ENCODE measurements at places on chromosomes 7 and 10. TPM values are rescaled to one million over a fixed set of nuclear protein-coding genes. Genes with fewer than 3 reads are reported as not detected.

GIMAP5 gene
- 55.0 TPM for total RNA-seq

MMP21 gene
- not detected for total RNA-seq

CYP2C9 gene
- total RNA-seq: not detected

CLRN3 gene
- total RNA-seq: not detected

PIP gene
- not detected for total RNA-seq

ANKRD61 gene
- total RNA-seq: not detected

SFRP4 gene
- total RNA-seq: 81.6 TPM

CNNM2 gene
- total RNA-seq: 24.5 TPM

CHN2 gene
- total RNA-seq: 44.7 TPM

PRKG1 gene
- total RNA-seq: 145 TPM

NANOS1 gene
- total RNA-seq: 5.4 TPM

- no peak for DNase-seq
- H3K27ac ChIP-seq: no peak overlapping the region
These were observed 30.8 kb upstream of the EIF4H start for GRCh38 chr7:74143383-74143782.

GRCh38 chr7:142508251-142508650 lies 241.0 kb upstream of the PRSS1 start:
- no peak overlapping the region for H3K4me3 ChIP-seq
- no peaks in the 10 kb centered on the region for H3K27me3 ChIP-seq
- no peaks in the 10 kb centered on the region for H3K4me1 ChIP-seq
- no peak overlapping the region for H3K27ac ChIP-seq
- no peak for DNase-seq

DNA sequence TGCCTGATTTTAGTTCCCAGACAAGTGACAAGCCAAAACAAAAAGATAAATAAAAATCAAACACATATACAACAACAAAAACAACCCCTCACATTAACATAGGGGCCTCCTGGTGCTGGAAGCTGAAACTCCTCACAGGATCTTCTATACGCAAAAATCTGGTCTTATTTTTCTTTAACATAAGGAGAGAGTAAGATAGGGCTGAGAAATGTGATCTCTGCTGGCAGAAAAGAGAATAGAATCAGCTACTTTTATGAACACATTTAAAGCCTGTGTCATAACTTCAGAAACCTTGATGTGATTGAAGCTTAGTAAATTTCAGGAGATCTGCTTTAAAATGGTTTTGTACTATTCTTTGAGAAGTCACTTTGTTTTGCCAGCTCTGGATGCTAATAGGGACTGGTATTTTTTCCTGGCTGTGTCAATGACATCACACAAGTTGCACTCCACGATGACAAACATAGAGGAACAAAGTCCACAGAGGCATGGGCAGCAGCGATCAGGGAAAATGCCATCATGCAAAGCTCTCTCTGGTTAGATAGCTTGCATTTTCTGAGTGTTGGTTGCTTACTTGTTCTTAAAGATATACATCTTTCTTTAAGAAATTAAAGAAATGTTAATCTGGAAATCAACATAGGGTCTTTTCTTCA lies 176.6 kb upstream of the SP4 start:
- H3K27ac ChIP-seq: no peak overlapping the region
- no peaks in the 10 kb centered on the region for H3K4me1 ChIP-seq

DNA sequence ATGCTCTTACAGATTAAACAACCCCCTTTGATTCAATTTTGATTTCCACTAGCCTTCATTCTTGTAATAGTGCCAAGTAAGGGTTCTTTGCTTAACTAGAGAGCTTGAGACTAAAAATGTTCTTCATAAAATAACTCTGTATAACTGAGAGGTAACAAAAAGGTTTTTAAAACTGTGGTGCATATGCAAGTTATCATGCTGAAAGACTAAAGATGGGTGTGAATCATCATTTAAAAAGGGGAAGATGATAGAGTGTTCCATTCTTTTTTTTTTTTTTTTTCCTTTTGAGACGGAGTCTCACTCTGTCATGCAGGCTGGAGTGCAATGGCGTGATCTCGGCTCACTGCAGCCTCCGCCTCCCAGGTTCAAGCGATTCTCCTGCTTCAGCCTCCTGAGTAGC lies 11.1 kb downstream of the MDFIC start:
- DNase-seq: no peak
- H3K36me3 ChIP-seq: no peaks in the 10 kb centered on the region
- no peak overlapping the region for H3K4me3 ChIP-seq
- no peaks in the 10 kb centered on the region for H3K27me3 ChIP-seq
- H3K27ac ChIP-seq: no peak overlapping the region
- peaks cover 46% of the 10 kb centered on the region for H3K4me1 ChIP-seq

GRCh38 chr7:16616542-16616941 lies 29.0 kb downstream of the ANKMY2 start:
- no peak overlapping the region for H3K4me3 ChIP-seq
- no peak for DNase-seq
- H3K4me1 ChIP-seq: no peaks in the 10 kb centered on the region
- no peak overlapping the region for H3K27ac ChIP-seq

- no peak for DNase-seq
- no peak overlapping the region for H3K27ac ChIP-seq
- no peaks in the 10 kb centered on the region for H3K27me3 ChIP-seq
- no peak overlapping the region for H3K4me3 ChIP-seq
- no peaks in the 10 kb centered on the region for H3K36me3 ChIP-seq
These were observed 114.1 kb upstream of the SORCS3 start for GRCh38 chr10:104527013-104527412.

DNA sequence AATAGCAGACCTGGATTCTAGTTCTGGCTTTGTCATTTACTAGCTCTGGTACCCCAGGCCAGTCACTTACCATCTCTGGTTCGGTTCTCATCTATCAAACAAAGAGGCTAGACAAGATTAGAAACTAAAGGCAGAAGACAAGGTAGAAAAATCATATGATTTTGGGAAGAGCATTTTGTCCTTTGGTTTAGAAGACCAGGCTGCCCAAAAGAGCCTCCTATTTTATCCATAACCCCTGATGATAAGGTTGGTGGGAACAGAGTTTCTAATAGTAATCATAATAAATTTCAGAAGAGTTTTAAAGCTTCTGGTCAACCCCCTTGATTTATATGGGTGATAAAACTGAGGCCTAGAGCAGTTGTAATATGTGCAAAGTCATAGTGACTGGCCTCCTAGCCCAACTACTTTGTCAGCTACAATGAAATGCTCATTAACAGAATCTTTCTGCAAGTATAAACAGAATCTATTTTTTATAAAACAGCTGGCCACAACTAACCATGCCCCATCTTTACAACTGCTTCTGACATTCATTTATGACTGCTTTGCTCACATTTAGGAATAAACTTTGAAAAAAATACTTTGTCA lies 23.4 kb downstream of the COX15 start:
- no peak overlapping the region for H3K4me3 ChIP-seq
- H3K27ac ChIP-seq: no peak overlapping the region
- peaks cover 16% of the 10 kb centered on the region for H3K36me3 ChIP-seq
- no peaks in the 10 kb centered on the region for H3K27me3 ChIP-seq
- H3K4me1 ChIP-seq: no peaks in the 10 kb centered on the region

DNA sequence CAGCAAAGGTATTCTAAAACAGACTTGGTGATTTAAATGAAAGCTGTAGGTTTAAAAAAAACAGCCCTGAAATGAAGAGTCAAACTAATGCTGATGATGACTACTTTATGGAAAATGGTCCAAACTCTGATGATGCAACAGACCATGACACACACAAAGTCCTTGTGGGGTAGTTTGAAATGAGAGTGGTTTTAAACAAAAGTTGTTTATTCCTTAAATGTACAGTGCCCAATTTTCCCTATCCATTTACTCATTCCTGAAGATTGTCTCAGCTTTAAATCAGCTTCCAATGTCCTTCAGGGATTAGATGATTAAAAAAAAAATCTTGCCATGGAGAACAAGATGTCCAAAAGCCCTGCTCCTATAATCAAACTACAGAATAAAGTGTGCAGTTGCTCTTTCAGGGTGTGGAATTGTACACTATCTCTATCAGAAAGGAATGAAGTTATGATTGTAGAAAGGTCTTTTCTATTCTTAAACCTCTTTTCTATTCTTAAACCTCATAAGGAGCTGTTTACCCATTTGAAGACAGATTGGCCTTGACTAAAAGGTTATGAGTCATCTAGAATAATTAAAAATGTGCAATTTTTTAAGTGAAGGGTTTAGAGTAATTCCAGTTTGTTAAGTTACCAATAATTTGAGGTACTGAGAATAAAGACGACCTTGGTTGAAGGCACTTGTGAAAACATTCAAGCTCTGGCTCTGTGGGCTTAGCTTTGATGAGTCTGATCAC lies 70.2 kb upstream of the ITGA8 start:
- no peak overlapping the region for H3K4me3 ChIP-seq
- peak overlapping the region; percentile 94 for H3K27ac ChIP-seq
- H3K36me3 ChIP-seq: no peaks in the 10 kb centered on the region
- no peaks in the 10 kb centered on the region for H3K27me3 ChIP-seq
- peaks cover 51% of the 10 kb centered on the region for H3K4me1 ChIP-seq

- H3K36me3 ChIP-seq: no peaks in the 10 kb centered on the region
- no peak overlapping the region for H3K4me3 ChIP-seq
- no peak overlapping the region for H3K27ac ChIP-seq
- DNase-seq: no peak
- H3K4me1 ChIP-seq: no peaks in the 10 kb centered on the region
- no peaks in the 10 kb centered on the region for H3K27me3 ChIP-seq
These were observed 195.0 kb downstream of the RELN start for GRCh38 chr7:103794424-103794823.

- H3K36me3 ChIP-seq: peaks cover 3% of the 10 kb centered on the region
- peak overlapping the region; percentile 68 for H3K27ac ChIP-seq
- H3K4me1 ChIP-seq: peaks cover 16% of the 10 kb centered on the region
- H3K27me3 ChIP-seq: no peaks in the 10 kb centered on the region
- no peak overlapping the region for H3K4me3 ChIP-seq
- DNase-seq: no peak
These were observed 151.8 kb downstream of the WNT2 start for GRCh38 chr7:117171106-117171505.

- H3K27ac ChIP-seq: no peak overlapping the region
- peak overlapping the region; percentile 83 for H3K4me3 ChIP-seq
- H3K27me3 ChIP-seq: no peaks in the 10 kb centered on the region
These were observed 581 bp downstream of the PTPRZ1 start for GRCh38 chr7:121873289-121874194.

- no peaks in the 10 kb centered on the region for H3K36me3 ChIP-seq
- no peak overlapping the region for H3K4me3 ChIP-seq
- H3K27ac ChIP-seq: no peak overlapping the region
These were observed 171.9 kb downstream of the OTUD1 start for GRCh38 chr10:23610626-23611307.

GRCh38 chr10:7832060-7832459 lies 13.8 kb downstream of the TAF3 start:
- H3K4me3 ChIP-seq: no peak overlapping the region
- no peaks in the 10 kb centered on the region for H3K36me3 ChIP-seq
- no peak for DNase-seq
- no peak overlapping the region for H3K27ac ChIP-seq

GRCh38 chr10:71561003-71561574 lies 158.5 kb downstream of the C10orf105 start:
- no peaks in the 10 kb centered on the region for H3K36me3 ChIP-seq
- no peak overlapping the region for H3K27ac ChIP-seq
- H3K4me1 ChIP-seq: no peaks in the 10 kb centered on the region
- H3K27me3 ChIP-seq: no peaks in the 10 kb centered on the region

- no peak overlapping the region for H3K4me3 ChIP-seq
- H3K4me1 ChIP-seq: no peaks in the 10 kb centered on the region
- H3K27me3 ChIP-seq: no peaks in the 10 kb centered on the region
- no peaks in the 10 kb centered on the region for H3K36me3 ChIP-seq
These were observed 16.7 kb downstream of the LSMEM1 start for GRCh38 chr7:112497481-112497880.

DNA sequence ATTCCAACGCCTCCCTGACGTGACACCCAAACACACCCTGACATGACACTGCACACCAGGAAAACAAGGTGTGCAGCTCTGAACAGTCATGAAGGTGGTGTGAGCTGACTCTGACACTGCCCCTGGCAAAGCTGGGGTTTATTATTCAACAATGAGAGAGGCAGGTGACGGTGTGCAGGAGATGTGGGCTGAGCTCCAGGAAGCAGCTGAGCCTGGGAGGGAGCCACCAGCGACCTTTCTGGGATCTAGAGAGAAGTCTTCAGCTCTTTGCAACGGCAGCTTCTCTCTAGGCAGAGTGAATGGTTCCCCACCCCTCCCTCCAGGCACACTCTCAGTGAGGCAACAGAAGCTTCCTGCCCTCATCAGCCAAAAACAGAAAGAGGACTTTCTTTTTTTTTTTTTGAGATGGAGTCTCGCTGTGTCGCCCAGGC lies 65.6 kb downstream of the SH3PXD2A start:
- H3K27me3 ChIP-seq: no peaks in the 10 kb centered on the region
- no peaks in the 10 kb centered on the region for H3K36me3 ChIP-seq
- no peak for DNase-seq

GRCh38 chr10:69848454-69848853 lies 46.7 kb downstream of the COL13A1 start:
- H3K36me3 ChIP-seq: no peaks in the 10 kb centered on the region
- no peaks in the 10 kb centered on the region for H3K4me1 ChIP-seq
- no peaks in the 10 kb centered on the region for H3K27me3 ChIP-seq
- no peak overlapping the region for H3K4me3 ChIP-seq
- DNase-seq: no peak

- H3K4me3 ChIP-seq: peak overlapping the region; percentile 63
- H3K36me3 ChIP-seq: no peaks in the 10 kb centered on the region
- H3K4me1 ChIP-seq: peaks cover 9% of the 10 kb centered on the region
- H3K27me3 ChIP-seq: no peaks in the 10 kb centered on the region
- peak; percentile 87 for DNase-seq
- H3K27ac ChIP-seq: peak overlapping the region; percentile 44
These were observed 82.1 kb downstream of the SLC37A3 start for GRCh38 chr7:140316165-140316661.

- no peaks in the 10 kb centered on the region for H3K36me3 ChIP-seq
- no peaks in the 10 kb centered on the region for H3K27me3 ChIP-seq
- DNase-seq: peak; percentile 81
- peaks cover 34% of the 10 kb centered on the region for H3K4me1 ChIP-seq
These were observed 38.8 kb downstream of the TMEM270 start for GRCh38 chr7:73899731-73900142.

DNA sequence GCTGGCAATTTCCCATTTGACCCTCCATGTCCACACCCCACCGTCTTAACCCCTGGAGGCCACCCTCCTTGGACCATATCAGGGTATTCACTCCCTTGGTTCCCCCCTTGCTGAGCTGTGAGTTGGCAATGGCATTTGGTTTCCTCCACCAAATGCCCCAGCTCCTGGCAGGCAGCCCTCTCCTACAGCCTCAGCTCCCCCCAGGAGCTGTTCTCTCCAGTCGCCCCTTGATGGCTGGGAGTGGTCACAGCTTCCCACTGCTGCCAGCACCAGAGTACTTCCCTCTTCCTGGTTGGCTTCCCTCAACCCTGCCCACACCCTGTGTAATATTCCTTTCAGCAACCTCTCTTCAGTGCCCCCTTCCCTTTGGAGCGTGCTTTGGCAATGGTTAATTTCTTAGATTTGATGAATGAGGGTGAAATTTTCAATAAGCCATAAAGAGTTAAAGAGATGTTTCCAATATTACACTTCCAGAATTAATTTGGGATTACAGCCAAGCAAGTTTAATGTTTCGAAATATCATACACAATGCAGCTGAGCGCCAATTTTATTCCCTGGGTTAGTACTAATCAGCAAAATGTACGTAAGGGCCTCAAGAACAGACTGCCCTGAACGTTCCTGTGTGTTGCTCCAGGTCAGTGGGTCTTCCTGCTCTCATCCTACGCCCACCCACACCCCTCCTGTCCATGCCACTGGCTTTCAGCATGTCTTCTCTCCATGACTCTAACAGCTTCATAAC lies 207.1 kb upstream of the NFE2L3 start:
- H3K4me1 ChIP-seq: peaks cover 4% of the 10 kb centered on the region
- DNase-seq: no peak
- H3K27ac ChIP-seq: no peak overlapping the region

- H3K27ac ChIP-seq: no peak overlapping the region
- H3K27me3 ChIP-seq: no peaks in the 10 kb centered on the region
- DNase-seq: no peak
- no peak overlapping the region for H3K4me3 ChIP-seq
- no peaks in the 10 kb centered on the region for H3K4me1 ChIP-seq
These were observed 3.6 kb upstream of the HTR5A start for GRCh38 chr7:155066417-155066950.
